T-helper 17 cell (primary cell): ENCODE measurements at places on chromosomes 11 and 22. TPM values are rescaled to one million over a fixed set of nuclear protein-coding genes. Genes with fewer than 3 reads are reported as not detected.
A peak's percentile ranks its signal among the peaks of the same experiment; 100 is the strongest.

The TAF1D gene
- total RNA-seq, result 143 TPM

The BEST1 gene
- 0.26 TPM for total RNA-seq

The PRG2 gene
- total RNA-seq, result 0.55 TPM

The TENM4 gene
- total RNA-seq, result 0.31 TPM

GRCh38 chr22:47062126-47062525 lies 299.7 kb downstream of the TBC1D22A start:
- H3K27ac ChIP-seq, result no peak overlapping the region
- H3K36me3 ChIP-seq, result peaks cover 8% of the 10 kb centered on the region

GRCh38 chr11:114775875-114776621 lies 97.7 kb downstream of the NXPE2 start:
- H3K27me3 ChIP-seq, result peaks cover 17% of the 10 kb centered on the region
- H3K27ac ChIP-seq, result no peak overlapping the region
- no peak overlapping the region for H3K4me3 ChIP-seq
- no peaks in the 10 kb centered on the region for H3K4me1 ChIP-seq

GRCh38 chr22:30803679-30804078 lies 109.0 kb downstream of the OSBP2 start:
- peaks cover 2% of the 10 kb centered on the region for H3K36me3 ChIP-seq
- no peaks in the 10 kb centered on the region for H3K4me1 ChIP-seq
- DNase-seq, result no peak
- no peak overlapping the region for H3K27ac ChIP-seq
- H3K27me3 ChIP-seq, result peaks cover 40% of the 10 kb centered on the region

GRCh38 chr22:46045459-46046298 lies 68.7 kb upstream of the WNT7B start:
- no peaks in the 10 kb centered on the region for H3K27me3 ChIP-seq
- H3K36me3 ChIP-seq, result no peaks in the 10 kb centered on the region
- peaks cover 23% of the 10 kb centered on the region for H3K4me1 ChIP-seq
- H3K4me3 ChIP-seq, result peak overlapping the region; percentile 82
- DNase-seq, result no peak

- peak within 1 kb of the TSS; percentile 93 for H3K4me3 ChIP-seq
- H3K36me3 ChIP-seq, result peaks cover 12% of the 10 kb centered on the region
Observed at GRCh38 chr11:66546368-66546965, at the start of gene ACTN3. ACTN3 (plus strand) TSS chr11:66546903; CDS start chr11:66546938, 35 bp downstream.

- peak overlapping the region; percentile 93 for H3K27ac ChIP-seq
- no peaks in the 10 kb centered on the region for H3K27me3 ChIP-seq
- H3K4me1 ChIP-seq, result peaks cover 29% of the 10 kb centered on the region
Observed at GRCh38 chr11:18010121-18010670, 2.7 kb downstream of the SERGEF start.

- H3K27ac ChIP-seq, result no peak overlapping the region
- H3K4me3 ChIP-seq, result peak overlapping the region; percentile 71
- peaks cover 4% of the 10 kb centered on the region for H3K4me1 ChIP-seq
- DNase-seq, result no peak
- no peaks in the 10 kb centered on the region for H3K36me3 ChIP-seq
Observed at GRCh38 chr22:41976961-41977566, 7.8 kb downstream of the SEPTIN3 start.

DNA sequence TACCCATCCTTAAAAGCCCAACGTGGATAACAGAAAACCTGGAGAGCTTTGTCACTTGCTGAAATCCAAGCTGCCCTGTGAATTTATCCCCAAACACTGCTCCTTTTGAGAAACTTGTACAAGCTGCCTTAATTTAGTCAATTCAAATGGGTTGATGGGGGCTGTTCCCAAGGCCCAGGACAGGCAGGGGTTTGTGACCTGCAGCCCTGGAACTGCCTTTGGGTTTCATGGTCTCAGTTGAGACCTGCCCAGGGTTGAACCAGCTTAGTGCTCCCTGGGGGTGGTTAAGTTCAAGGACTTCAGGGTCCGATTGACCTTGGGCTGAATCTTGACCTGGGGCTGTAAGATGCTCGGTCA lies 112.1 kb upstream of the OR4B1 start:
- H3K36me3 ChIP-seq, result no peaks in the 10 kb centered on the region
- peaks cover 45% of the 10 kb centered on the region for H3K4me1 ChIP-seq
- DNase-seq, result no peak
- no peak overlapping the region for H3K27ac ChIP-seq
- no peak overlapping the region for H3K4me3 ChIP-seq
- H3K27me3 ChIP-seq, result no peaks in the 10 kb centered on the region

DNA sequence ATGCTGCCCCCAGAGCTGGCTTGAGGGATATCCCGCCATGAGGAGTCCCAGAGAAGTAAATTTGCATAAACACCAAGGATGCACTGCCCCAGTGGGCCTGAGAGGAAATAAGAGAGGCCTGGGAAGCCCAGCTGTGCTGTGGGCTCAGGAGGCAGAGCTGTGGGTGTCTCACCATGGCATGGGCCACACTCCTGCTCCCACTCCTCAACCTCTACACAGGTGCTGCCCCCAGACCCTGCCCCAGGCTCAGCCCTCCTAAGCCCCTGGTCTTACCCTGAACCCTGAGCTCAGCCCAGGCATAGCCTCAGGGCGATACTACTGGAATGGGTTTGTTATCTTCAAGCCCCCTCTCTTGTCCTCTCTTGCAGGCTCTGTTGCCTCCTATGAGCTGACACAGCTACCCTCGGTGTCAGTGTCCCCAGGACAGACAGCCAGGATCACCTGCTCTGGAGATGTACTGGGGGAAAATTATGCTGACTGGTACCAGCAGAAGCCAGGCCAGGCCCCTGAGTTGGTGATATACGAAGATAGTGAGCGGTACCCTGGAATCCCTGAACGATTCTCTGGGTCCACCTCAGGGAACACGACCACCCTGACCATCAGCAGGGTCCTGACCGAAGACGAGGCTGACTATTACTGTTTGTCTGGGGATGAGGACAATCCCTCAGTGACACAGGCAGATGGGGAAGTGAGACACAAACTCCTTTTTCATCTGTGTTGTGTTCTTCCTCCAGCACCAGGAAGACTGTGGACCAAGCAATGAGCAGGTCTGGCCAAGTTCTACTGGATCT lies 59.9 kb downstream of the GGTLC2 start:
- no peaks in the 10 kb centered on the region for H3K36me3 ChIP-seq
- H3K4me1 ChIP-seq, result no peaks in the 10 kb centered on the region
- no peak overlapping the region for H3K27ac ChIP-seq
- H3K4me3 ChIP-seq, result no peak overlapping the region

DNA sequence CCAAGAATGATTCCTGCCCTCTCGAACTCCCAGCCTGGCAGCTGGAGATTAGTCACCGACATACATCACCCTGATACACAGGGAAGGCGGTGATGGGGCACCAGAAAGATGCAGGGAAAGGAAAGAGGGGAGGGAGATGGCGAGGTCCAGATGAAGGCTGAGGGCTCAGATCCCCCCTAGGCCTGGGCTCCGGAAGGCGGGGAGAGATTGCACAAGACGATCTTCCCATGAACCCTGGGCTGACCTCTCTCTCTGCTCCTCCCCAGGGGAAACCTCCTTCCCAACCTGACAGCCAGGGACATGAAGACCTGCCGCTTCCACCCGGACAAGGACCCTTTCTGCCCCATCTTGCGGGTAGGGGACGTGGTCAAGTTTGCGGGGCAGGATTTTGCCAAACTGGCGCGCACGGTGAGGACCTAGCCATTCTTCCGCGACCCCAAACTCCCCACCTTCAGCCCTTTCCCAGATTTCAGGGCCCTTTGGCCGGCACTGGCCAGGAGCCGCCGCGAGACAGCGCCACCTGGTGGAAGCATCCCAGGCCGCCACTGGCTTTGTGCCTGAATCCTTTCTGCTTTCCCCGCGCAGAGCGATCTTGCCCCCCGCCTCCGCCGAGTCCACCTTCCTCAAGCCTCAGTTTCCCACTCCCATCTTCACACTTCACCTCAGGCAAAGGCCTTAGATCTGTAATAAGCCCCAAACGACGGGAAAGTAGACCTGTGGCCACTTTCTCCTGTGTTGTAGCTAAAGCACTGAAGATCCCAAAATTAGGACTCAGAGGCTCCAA lies 11.5 kb downstream of the P2RX3 start:
- peak; percentile 45 for DNase-seq
- peaks cover 3% of the 10 kb centered on the region for H3K36me3 ChIP-seq
- H3K27me3 ChIP-seq, result peaks cover 12% of the 10 kb centered on the region
- peak overlapping the region; percentile 21 for H3K27ac ChIP-seq
- peaks cover 8% of the 10 kb centered on the region for H3K4me1 ChIP-seq

DNA sequence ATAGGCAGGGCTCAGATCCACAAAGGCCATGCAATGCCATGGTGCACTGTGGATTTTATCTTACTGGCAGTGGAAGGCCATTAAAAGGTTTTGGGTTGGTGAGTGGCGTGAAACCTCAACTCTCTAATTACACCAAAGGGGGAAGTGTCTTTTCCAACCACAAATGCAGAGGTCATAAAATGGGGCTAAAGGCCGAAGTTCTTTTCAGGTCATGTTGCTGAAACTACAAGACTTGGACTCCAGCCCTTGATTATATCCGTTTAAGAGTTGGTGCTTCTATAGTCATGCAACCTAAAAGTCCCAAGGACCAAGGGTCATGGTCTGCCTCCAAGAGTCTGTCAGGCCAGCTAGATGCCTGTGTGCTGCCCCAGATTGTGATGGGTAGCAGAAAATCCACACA lies 434.3 kb downstream of the RAB38 start:
- H3K4me1 ChIP-seq, result no peaks in the 10 kb centered on the region
- no peaks in the 10 kb centered on the region for H3K27me3 ChIP-seq
- H3K27ac ChIP-seq, result no peak overlapping the region
- DNase-seq, result no peak

DNA sequence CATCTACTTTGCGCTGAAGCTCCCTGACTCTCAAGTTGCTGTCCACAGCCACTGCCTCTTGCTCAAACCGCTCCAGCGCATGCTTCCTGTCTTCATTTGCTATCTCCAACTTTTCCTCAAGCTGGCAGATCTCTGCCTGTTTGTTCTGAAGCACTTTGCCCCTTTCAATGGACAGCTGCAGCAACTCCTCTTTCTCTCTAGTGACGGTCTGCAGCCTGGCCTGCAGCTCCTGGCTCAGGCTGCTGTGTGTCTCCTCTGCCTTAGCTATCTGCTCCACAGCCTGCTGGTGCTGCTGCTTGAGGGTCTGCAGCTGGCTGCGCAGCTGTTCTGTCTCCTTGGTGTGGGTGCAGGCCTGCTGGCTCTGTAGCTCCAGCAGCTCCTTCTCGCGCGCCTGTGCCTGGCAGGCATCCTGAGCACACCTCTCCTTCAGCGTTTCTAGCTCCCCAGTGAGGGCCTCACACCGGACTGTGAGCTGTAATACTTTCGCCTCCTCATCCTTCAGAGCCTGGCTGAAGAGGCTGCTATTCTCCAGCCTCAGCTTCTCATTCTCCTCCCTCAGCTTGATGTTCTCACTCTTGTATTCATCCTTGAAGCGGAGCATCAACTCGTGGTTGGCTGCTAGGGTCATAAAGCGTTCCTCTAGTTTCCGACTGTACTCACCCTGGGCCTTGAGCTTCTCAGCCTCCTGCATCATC lies 723 bp downstream of the CCDC89 start:
- no peak overlapping the region for H3K27ac ChIP-seq
- H3K4me1 ChIP-seq, result peaks cover 23% of the 10 kb centered on the region
- no peak for DNase-seq
- peaks cover 3% of the 10 kb centered on the region for H3K36me3 ChIP-seq

- H3K27me3 ChIP-seq, result no peaks in the 10 kb centered on the region
- H3K4me1 ChIP-seq, result peaks cover 39% of the 10 kb centered on the region
- peak overlapping the region; percentile 78 for H3K27ac ChIP-seq
Observed at GRCh38 chr11:12175694-12176241, 65.4 kb downstream of the MICAL2 start.

GRCh38 chr11:57899378-57899777 lies 124.3 kb upstream of the OR9Q1 start:
- H3K27me3 ChIP-seq, result peaks cover 53% of the 10 kb centered on the region
- no peaks in the 10 kb centered on the region for H3K36me3 ChIP-seq
- DNase-seq, result no peak
- H3K4me1 ChIP-seq, result peaks cover 2% of the 10 kb centered on the region

- H3K27ac ChIP-seq, result no peak overlapping the region
- H3K27me3 ChIP-seq, result peaks cover 68% of the 10 kb centered on the region
- DNase-seq, result no peak
- H3K4me1 ChIP-seq, result peaks cover 2% of the 10 kb centered on the region
- H3K4me3 ChIP-seq, result no peak overlapping the region
Observed at GRCh38 chr11:60367009-60367408, 11.3 kb upstream of the MS4A7 start.

- no peak for DNase-seq
- peaks cover 3% of the 10 kb centered on the region for H3K36me3 ChIP-seq
- H3K27me3 ChIP-seq, result no peaks in the 10 kb centered on the region
- peak overlapping the region; percentile 92 for H3K27ac ChIP-seq
- peaks cover 66% of the 10 kb centered on the region for H3K4me1 ChIP-seq
- no peak overlapping the region for H3K4me3 ChIP-seq
Observed at GRCh38 chr11:44577231-44577830, 11.9 kb downstream of the CD82 start.

DNA sequence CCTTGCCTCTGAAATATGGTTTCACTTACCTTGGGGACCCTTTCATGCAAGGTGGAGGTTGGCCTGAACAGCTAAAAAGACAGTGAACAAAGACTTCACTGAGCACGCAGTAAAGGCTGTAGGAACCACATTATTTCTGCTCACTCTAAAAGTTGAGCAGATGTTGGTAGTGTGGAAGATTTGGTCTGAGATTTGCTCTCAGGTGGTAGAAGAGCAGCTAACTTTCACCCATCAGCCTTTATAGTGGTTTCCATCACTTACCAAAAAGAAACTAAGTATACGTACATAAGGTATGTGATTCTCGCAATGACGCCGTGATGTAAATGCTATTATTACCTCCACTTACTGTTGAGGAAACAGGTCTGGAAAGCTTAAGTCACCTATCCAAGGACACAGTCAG lies 47.3 kb downstream of the PRR5L start:
- no peak overlapping the region for H3K4me3 ChIP-seq
- no peaks in the 10 kb centered on the region for H3K36me3 ChIP-seq
- H3K4me1 ChIP-seq, result no peaks in the 10 kb centered on the region
- peaks cover 52% of the 10 kb centered on the region for H3K27me3 ChIP-seq

DNA sequence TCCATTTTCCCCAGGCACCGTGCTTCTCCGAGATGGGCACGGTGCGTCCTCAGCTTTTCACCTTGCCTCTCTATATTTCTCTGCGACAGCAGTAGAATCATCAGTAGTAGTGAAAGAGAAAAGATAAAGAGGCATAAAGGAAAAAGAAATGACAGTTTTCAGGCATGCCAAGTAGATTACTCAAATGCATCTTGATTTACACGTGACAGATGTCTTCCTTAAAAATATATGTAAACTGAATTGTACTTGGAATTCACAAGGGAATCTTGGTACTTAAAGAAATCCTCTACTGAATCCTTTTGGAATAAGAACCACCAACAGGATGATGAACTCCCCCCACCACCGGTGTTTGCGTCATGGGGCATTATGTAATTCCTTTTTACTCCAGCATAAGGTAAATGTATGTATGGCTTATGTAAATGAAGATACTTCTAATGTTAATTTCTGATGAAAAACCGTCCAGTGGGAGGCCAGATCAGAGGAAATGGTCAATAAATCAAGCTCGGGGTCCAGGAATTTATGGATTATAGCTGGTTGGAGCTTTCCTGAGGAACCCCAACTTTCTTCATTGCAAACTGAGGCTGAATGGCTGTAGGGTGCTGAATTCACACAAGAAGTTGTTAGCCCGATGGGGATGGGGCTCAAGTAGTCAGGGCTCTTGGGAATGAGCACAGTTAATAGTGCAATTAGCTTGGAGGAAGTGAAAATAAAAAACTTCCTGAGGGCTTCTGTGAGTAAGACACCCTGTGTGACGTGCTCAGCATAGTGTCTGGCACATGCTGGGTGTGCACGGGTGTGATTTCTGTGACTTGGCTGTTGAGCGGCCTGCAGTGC lies 630.4 kb downstream of the OPCML start:
- H3K4me3 ChIP-seq, result no peak overlapping the region
- H3K4me1 ChIP-seq, result no peaks in the 10 kb centered on the region
- no peaks in the 10 kb centered on the region for H3K36me3 ChIP-seq

- peaks cover 61% of the 10 kb centered on the region for H3K27me3 ChIP-seq
- peaks cover 5% of the 10 kb centered on the region for H3K4me1 ChIP-seq
- no peak for DNase-seq
- no peak overlapping the region for H3K4me3 ChIP-seq
- H3K27ac ChIP-seq, result no peak overlapping the region
Observed at GRCh38 chr22:47407461-47408025, 645.1 kb downstream of the TBC1D22A start.
